ENCODE measurements at places on chromosomes 6 and 20. TPM values are rescaled to one million over a fixed set of nuclear protein-coding genes. Genes with fewer than 3 reads are reported as not detected.
A peak's percentile ranks its signal among the peaks of the same experiment; 100 is the strongest.

DNA sequence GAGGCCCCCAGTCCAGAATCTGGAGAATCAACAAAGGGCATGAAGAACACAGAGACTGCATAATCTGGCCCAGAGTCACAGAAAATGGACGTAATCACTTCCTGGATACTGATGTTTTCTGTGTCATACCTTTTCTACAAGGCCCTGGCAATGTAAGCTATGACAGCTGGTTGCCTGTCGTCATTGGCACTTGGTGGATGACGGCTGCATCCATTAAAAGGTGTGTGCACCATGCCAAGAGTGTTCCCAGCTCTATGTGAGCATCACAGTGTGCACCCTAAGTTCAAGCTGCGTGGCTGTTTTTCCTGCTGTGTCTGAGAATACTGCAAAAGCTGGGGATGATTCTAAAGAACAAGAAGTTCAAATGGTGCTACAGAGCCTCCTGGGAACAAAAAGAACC, 275.2 kb upstream of the CNR1 start:
- no peak overlapping the region for H3K27ac ChIP-seq
- peaks cover 2% of the 10 kb centered on the region for H3K27me3 ChIP-seq
- H3K4me3 ChIP-seq, result no peak overlapping the region
- no peak for DNase-seq
- H3K36me3 ChIP-seq, result no peaks in the 10 kb centered on the region

- H3K27ac ChIP-seq, result no peak overlapping the region
- peaks cover 3% of the 10 kb centered on the region for H3K27me3 ChIP-seq
- H3K4me3 ChIP-seq, result no peak overlapping the region
- no peaks in the 10 kb centered on the region for H3K4me1 ChIP-seq
- no peak for DNase-seq
Observed at GRCh38 chr6:28296520-28297060, 15.2 kb downstream of the PGBD1 start.

- H3K4me3 ChIP-seq, result no peak overlapping the region
- no peaks in the 10 kb centered on the region for H3K4me1 ChIP-seq
- H3K27ac ChIP-seq, result no peak overlapping the region
- H3K36me3 ChIP-seq, result no peaks in the 10 kb centered on the region
- peaks cover 3% of the 10 kb centered on the region for H3K27me3 ChIP-seq
Observed at GRCh38 chr20:63417097-63417737, 55.2 kb downstream of the KCNQ2 start.

DNA sequence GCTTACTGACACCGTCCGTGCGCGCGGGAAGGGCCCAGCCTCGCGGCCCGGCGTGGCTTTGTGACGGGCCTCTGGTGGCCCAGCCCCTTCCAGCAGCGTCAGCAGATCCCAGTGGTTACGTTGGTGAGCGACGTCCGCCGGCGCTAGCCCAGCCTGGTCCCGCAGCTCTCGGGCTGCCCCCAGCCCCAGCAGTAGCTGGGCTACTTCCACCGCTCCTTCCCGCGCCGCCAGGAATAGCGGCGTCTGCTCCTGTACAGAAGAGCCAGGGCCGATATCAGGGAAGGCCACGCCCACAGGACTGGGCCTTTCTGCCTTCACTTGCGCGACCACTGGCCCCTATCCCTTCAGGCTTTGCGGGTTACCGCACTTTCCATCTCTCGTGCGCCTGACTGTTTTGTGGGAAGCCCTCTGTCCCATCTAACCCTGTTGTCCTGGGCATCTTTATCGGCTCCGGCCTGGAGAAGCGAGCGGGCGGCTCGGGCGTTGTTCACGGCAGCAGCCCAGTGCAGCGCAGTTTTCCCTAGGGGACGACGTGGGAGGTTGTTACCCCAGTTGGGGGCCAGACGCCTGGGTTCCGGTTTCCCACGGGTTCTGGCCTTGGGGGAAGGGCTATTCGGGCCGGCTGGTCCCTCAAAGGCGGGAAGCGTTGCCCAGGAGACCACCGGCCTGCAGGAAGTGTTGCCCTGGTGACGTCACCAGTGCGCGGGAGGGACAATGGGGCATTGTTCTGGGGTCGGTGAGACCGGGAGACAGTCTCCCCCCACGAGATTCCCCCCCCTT, 3.6 kb upstream of the GPSM3 start:
- DNase-seq, result peak; percentile 80
- peaks cover 23% of the 10 kb centered on the region for H3K4me1 ChIP-seq
- H3K36me3 ChIP-seq, result peaks cover 8% of the 10 kb centered on the region
- H3K27me3 ChIP-seq, result no peaks in the 10 kb centered on the region

- H3K4me1 ChIP-seq, result no peaks in the 10 kb centered on the region
- no peaks in the 10 kb centered on the region for H3K27me3 ChIP-seq
- H3K36me3 ChIP-seq, result no peaks in the 10 kb centered on the region
- H3K4me3 ChIP-seq, result no peak overlapping the region
Observed at GRCh38 chr6:55874316-55874715, 1.1 kb downstream of the BMP5 start.

GRCh38 chr6:74333406-74333805, 637.4 kb downstream of the CD109 start:
- DNase-seq, result no peak
- no peaks in the 10 kb centered on the region for H3K27me3 ChIP-seq
- H3K4me1 ChIP-seq, result no peaks in the 10 kb centered on the region
- no peaks in the 10 kb centered on the region for H3K36me3 ChIP-seq
- H3K4me3 ChIP-seq, result no peak overlapping the region

- H3K4me1 ChIP-seq, result no peaks in the 10 kb centered on the region
- no peaks in the 10 kb centered on the region for H3K27me3 ChIP-seq
- DNase-seq, result no peak
- H3K36me3 ChIP-seq, result no peaks in the 10 kb centered on the region
- no peak overlapping the region for H3K27ac ChIP-seq
Observed at GRCh38 chr6:43871933-43872332, 101.9 kb downstream of the VEGFA start.

GRCh38 chr20:56391596-56392131, 351 bp downstream of the AURKA start:
- no peak overlapping the region for H3K27ac ChIP-seq
- no peak for DNase-seq
- peaks cover 58% of the 10 kb centered on the region for H3K36me3 ChIP-seq
- H3K27me3 ChIP-seq, result no peaks in the 10 kb centered on the region
- peaks cover 35% of the 10 kb centered on the region for H3K4me1 ChIP-seq
- no peak overlapping the region for H3K4me3 ChIP-seq

DNA sequence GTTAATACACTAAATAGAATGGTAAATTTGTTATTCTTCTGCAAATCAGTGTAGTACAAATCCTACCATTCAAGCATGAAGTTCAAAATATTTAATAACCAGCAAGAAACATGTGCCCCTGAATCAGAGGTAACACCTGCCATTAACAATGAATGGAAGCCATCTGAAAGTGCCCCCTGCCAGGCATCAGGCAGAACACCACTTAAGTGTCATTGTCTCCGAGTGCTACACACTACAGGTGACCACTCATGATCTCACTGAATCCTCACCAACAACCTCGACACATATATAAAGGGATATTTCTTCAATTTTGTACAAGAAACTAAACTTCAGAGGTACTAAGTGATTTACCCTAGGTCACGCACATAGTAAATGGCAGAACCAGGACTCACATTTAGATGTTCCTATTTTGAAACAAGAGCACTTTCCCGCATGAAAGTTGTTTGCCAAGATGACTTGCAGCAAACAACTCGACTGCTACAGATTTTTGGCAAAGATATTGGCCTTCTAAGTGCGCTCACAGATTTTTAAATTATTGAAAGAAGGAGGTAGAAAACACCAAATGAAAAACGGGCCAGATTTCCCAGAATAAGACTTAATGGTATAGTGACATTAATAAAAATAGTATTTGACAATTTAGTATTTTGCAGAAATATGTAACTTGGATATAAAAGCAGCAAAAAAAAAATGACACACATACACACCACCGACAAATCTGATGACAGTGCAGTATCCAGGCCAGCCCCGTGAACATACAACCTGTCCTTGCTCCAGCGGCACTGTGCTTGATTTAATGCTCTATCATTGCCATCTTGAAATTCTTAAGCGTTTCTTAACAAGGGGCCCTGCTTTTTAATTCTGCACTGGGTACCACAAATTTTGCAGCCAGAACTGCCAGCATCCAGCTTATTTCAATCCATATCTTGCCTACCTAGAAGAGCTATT, 274.5 kb downstream of the ALDH8A1 start:
- H3K27ac ChIP-seq, result no peak overlapping the region
- no peak overlapping the region for H3K4me3 ChIP-seq
- no peaks in the 10 kb centered on the region for H3K27me3 ChIP-seq
- H3K36me3 ChIP-seq, result no peaks in the 10 kb centered on the region

DNA sequence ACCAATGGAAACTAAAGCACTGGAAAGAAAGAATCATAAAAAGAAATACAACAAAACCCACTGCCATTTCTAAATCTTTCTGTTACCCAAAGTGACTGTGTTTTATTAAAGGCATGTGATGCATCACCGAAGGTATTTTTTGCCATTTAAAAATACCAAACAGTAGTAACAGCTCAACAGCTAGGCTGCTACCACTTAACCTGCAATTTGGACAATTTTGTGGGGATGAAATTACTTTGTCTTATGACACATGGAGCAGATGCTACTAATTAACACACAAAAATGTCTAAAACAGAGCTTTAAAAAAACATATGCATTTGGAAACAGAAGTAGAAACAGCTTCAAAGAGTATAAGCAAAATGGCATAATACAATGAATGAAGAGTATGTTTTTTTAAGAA, 97.4 kb downstream of the ATXN1 start:
- H3K4me3 ChIP-seq, result no peak overlapping the region
- no peak for DNase-seq
- H3K36me3 ChIP-seq, result peaks cover 25% of the 10 kb centered on the region
- H3K27ac ChIP-seq, result peak overlapping the region; percentile 19
- peaks cover 61% of the 10 kb centered on the region for H3K4me1 ChIP-seq
- no peaks in the 10 kb centered on the region for H3K27me3 ChIP-seq

- H3K27ac ChIP-seq, result no peak overlapping the region
- no peak overlapping the region for H3K4me3 ChIP-seq
- H3K27me3 ChIP-seq, result peaks cover 2% of the 10 kb centered on the region
- no peak for DNase-seq
- no peaks in the 10 kb centered on the region for H3K36me3 ChIP-seq
Observed at GRCh38 chr6:138086573-138087196, 20.5 kb downstream of the PERP start.

DNA sequence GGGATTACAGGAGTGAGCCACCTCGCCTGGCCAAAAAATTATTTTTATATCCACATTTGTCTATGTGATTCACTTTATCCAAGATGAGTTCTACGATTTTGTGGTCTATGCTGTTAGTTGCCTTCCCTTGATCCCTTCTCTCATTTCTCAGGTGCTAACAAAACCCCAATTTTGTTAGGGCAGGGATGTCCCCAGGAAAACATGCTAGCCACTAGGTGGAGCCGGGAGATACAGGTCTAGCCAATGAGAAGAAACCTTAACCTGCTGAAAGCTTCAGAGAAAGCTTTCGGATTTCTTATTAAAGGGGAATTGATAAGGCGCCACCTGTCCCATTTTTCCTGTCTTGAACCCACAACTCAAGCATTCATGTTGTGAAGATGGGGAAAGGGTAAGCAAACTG, 167.4 kb upstream of the OLIG3 start:
- H3K36me3 ChIP-seq, result peaks cover under 1% of the 10 kb centered on the region
- H3K4me3 ChIP-seq, result no peak overlapping the region
- peak; percentile 58 for DNase-seq
- peaks cover 24% of the 10 kb centered on the region for H3K4me1 ChIP-seq
- H3K27ac ChIP-seq, result no peak overlapping the region

Gene EFCAB8
- 0.83 TPM for total RNA-seq

Gene IRF4
- total RNA-seq, result 705 TPM

Gene OR2J3
- total RNA-seq, result not detected

Gene WFDC12
- not detected for total RNA-seq

Gene SLC29A1
- 50.0 TPM for total RNA-seq

Gene SOX4
- total RNA-seq, result 0.12 TPM

Gene CTCFL
- total RNA-seq, result not detected

Gene GGTLC1
- not detected for total RNA-seq

Data from activated CD4-positive, alpha-beta memory T cell treated with anti-CD3 and anti-CD28 coated beads for 36 hours (primary cell).